ENCODE measurements at places on chromosomes 7 and 10.

DNA sequence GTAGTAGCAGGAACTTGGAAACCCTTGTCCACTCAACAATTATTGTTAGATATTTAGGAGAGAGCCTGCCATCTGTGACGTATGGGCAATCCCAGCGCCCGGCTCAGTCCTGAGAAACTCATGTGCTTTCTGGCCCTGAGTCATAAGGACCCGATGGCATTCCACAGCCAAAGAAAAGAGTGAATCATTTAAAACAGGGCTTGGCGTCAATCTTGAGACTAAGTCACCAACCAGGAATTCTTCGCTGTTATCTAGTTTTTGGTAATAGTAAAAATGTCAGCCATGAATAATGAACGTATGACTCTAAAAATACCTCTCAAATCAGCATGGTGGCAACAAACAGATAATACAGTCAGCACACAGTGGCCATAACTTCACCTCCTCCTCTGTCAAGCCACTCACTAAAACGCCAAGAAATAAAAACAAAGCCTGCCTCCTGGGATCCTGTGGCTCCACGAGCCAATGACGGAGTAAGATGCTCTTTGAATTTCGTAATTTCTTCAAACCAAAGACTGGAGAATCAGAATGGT lies 140.8 kb downstream of the ADAM12 start:
- DNase-seq: no peak

- no peak for DNase-seq
These were observed 39.4 kb downstream of the CHST15 start for GRCh38 chr10:124053971-124054370.

GRCh38 chr10:98878921-98879320 lies 356.7 kb downstream of the HPSE2 start:
- DNase-seq: no peak

GRCh38 chr10:50397312-50398140 lies 146.2 kb upstream of the ASAH2 start:
- DNase-seq: no peak

DNA sequence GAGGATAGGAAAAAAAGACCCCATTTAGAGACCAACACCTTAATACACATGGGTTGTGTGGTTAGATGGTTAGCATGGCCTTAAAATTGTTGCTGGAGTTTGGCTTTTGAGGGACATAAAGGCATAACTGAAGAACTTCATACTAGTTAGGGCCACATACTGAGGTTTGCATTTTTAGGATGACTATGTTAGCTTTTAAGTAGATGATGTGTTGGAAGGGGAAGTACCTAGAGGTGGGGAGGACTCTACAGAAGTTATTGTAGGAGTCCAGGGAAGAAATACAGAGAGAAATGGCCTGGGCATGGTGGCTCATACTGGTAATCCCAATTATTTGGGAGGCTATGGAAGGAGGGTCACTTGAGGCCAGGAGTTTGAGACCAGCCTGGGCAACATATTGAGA lies 40.5 kb downstream of the ENTPD1 start:
- DNase-seq: no peak

DNA sequence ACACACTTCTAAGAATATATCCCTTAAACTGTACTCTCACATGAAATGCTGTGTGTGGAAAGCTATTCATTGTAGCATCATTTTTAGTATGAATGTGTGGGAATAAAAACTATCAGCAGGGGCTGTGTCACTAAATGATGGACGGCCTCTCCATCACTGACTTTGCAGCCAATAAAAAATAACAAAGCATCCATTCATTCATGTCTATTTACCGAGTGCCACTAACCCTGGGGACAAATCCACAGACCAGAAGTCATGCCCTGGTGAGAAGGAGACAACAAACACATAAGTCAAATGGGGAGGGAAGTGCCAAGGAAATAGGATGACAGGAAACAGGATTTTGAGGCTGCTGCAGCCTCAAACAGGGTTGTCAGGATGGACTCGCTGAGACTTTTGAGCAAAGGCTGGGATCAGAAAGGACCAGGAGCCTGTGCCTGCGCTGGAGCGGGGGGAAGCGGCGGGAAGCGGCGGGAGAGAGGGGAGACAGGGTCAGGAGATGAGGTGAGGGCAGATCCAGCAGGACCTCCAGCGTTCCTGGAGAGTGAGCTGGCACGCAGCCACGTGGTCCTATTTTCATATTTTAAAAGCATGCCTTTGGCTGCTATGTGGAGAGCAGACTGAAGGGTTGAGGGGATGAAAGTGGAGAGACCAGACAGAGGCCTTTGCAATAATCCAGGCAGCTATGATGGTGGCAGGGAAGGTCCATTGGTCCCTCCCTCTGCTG lies 2.2 kb upstream of the NOM1 start:
- DNase-seq: no peak

DNA sequence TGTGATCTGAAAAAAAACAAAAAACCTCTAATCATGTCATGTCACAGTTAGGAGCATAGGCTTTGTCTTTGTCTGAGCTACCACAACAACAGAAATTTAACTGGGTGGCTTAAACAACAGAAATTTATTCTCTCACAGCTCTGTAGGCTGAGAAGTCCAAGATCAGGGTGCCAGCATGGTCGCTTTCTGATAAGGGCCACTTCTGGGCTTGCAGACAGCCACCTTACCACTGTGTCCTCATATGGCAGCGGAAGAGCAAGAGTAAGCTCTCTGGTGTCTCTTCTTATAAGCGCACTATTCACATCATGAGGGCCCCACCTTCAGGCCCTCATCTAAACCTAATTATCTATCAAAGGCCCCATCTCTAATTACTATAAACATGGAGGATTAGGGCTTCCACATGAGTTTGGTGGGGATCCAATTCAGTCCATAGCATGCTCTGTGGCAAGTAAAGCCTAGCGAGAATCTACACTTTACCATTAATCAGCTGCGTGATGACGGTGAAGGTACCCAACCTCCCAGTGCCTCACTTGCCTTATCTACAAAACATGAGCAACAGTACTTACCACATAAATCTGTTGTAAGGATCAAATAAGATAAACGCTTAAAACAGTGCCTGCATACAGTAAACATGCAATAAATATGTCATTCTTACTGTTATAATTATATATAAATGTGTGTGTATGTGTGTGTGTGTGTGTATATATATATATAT lies 17.3 kb downstream of the ZNF438 start:
- DNase-seq: no peak

DNA sequence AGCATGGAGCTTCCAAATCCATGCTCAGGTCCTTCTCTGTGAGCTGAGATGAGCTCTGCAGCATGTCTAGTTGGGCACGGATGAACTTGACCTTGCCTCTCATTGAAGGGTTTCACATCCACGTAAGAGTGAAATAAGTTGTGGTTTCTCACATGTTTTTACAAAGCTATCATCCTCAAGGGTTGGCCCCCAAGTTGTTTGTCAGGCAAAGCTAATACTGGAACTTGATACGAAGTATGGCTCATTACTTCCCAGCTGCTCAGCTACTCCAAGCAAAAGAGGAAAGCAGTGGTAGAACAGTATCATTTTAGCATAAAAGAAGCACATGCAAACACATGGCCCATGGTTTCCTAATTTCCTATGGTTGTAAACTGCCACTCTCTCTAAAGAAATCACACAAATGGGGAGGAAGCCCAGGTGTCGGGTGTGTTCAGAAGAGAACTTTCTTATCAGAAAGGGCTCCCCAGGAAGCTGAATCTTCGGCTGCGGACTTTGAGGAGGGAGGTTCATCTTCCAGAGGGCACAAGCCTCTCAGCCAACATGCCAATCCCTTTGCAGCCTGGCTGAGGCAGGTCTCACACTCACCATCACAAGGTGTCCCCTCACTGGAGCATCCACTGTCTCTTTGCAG lies 45.3 kb downstream of the PDLIM1 start:
- DNase-seq: no peak

DNA sequence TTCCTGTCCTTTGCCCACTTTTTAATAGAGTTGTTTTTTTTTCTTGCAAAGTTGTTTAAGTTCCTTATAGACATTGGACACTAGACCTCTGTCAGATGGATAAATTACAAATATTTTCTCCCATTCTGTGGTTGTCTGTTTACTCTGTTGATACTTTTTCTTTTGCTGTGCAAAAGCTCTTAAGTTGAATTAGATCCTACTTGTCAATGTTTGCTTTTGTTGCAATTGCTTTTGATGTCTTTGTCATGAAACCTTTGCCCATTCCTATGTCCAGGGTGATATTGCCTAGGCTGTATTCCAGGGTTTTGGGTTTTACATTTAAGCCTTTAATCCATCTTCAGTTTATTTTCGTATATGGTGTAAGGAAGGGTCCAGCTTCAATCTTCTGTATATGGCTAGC lies 76.9 kb upstream of the AGR3 start:
- no peak for DNase-seq

- DNase-seq: no peak
These were observed 5.5 kb downstream of the SKIDA1 start for GRCh38 chr10:21519941-21520436.

DNA sequence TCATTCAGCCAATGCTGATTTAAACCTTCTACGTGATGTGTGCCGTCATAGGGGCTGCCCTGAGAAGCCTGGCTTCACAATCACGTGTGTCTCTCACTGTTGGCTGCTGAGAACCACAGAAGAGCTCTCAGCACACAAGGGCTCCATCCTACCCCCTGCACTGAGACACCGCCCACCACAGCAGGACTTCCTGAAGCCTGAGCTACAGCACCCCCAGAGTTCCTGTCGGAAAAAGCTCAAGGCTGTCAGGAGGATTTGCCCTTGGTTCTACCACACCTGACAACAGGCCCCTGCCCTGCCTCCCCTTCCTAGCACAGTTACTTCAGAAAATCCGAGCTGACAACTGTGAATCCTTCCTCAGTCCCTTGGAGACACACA lies 191.9 kb downstream of the MAD1L1 start:
- no peak for DNase-seq

GRCh38 chr7:67022511-67022910 lies 25.9 kb downstream of the TYW1 start:
- no peak for DNase-seq

DNA sequence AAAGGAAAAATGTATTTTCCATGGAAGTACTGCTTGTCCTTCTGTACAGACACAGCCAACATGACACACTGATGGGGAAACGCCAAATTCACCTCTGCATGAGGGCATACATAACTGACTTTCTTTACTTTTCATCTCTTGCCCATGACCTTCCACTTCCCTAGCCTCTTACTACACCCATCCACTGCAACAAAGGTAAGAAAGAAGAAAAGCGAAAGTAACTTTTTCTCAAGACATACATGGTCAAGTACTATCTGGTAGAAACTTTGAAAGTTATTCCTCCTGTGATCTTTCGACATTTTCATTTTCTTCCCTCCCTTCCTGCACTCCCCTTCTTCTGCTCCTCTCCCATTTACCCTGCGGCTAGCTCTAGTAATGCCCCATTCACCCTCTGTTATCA lies 130.8 kb downstream of the USP6NL start:
- DNase-seq: no peak

DNA sequence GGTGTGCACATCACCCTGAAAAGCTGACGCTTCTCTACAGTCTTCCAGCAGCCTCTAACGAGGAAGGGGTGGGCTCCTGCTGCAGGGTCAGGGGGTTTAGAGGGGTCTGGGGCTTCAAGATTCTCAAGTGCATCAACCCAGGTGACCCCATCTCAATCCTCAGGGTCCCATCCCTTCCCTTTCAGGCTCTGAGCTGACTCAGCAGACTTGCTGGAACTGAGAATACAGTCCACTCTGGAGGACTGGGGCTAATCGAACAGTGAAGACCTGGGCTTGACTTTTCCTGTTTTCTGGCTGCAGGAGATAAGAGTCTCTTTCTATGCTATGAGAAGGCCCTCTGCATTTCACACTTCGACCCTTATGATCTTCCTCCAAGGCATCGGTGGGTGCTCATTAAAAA lies 22.3 kb upstream of the NPTX2 start:
- DNase-seq: no peak

GRCh38 chr10:79367426-79368189 lies 20.3 kb downstream of the PPIF start:
- DNase-seq: no peak

GRCh38 chr10:89463846-89464537 lies 49.6 kb downstream of the IFIT5 start:
- DNase-seq: no peak

DNA sequence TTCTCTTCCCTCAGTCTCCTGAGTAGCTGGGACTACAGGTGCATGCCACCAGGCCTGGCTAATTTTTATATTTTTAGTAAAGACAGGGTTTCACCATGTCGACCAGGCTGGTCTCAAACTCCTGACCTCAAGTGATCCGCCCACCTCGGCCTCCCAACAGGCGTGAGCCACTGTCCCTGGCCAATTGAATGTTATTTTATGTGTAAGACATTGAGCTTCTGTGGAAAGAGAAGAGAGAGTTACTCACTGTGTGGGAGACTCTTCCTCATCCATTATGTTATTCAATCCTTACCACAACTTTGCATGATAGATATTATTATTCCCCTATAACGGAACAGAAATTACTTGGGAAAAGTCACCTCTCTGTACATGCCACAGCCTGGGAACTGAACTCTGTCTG lies 32.6 kb upstream of the MXI1 start:
- no peak for DNase-seq

DNA sequence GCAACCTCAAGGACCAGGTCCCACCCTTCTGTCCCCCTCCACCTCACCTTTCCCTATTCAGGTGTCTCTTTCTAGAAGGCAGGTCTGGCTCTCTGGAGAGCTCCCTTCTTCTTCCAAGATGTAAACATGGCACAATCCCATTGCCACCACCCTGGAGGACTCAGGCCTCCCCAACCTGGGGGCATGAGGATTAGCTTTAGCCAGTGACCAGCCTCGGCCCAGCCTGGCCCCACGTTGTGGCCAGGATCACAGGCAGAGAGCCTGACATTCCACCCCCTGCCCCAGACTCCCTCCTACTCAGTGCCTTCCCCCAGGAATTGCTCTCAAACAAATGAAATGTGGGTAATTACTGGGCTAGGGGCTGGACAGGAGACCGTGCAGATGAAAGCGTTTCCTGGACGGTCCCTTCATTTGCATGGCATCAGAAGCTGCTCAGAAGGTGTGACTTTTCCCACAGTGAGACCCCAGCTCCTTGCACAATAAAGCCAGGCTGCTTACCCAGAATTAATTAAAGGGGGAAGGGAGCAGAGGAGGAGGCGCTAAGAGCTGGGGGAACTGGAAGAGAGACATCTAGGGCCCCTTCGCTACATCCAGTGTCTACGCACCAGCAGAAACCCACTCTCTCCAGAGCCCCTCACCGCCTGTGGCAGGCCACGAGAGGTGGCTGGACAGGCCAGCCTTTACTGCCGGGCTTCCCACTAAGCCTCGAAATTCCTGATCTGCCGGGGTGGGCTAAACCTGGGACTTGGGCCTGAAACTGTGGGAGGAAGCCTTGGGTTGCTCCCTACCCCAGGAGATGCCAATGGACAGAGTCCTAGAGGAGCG lies 7.7 kb downstream of the FGF8 start:
- DNase-seq: no peak
